ENCODE measurements at places on chromosomes 12 and 14.

DNA sequence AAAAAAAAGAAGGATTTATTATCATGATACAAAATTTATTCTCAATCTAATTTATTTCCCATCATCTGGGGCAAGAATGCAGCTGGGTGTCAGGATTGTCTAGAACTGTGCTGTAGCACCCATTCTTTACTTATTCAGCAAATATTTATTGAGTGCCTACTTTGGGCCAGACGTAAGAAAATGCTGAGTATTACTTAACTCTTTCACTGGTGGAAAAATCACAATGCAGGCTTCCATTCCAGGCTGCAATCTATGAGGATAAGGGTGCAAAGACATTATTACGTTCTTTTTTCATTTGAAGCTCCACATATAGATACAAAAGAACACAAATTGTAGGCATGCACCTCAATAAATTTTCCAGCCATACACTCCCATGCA is 86.0 kb upstream of the CDKN3 start:
- DNase-seq: no peak

GRCh38 chr14:71469643-71470335 is 462.4 kb upstream of the RGS6 start:
- no peak for DNase-seq

- DNase-seq: no peak
These were observed 15.4 kb downstream of the ULK1 start for GRCh38 chr12:131909752-131910219.

GRCh38 chr14:88026890-88027289 is 22.0 kb downstream of the GPR65 start:
- peak; percentile 23 for DNase-seq

- DNase-seq: peak; percentile 68
These were observed 9.4 kb downstream of the ASPG start for GRCh38 chr14:104094709-104095425.

DNA sequence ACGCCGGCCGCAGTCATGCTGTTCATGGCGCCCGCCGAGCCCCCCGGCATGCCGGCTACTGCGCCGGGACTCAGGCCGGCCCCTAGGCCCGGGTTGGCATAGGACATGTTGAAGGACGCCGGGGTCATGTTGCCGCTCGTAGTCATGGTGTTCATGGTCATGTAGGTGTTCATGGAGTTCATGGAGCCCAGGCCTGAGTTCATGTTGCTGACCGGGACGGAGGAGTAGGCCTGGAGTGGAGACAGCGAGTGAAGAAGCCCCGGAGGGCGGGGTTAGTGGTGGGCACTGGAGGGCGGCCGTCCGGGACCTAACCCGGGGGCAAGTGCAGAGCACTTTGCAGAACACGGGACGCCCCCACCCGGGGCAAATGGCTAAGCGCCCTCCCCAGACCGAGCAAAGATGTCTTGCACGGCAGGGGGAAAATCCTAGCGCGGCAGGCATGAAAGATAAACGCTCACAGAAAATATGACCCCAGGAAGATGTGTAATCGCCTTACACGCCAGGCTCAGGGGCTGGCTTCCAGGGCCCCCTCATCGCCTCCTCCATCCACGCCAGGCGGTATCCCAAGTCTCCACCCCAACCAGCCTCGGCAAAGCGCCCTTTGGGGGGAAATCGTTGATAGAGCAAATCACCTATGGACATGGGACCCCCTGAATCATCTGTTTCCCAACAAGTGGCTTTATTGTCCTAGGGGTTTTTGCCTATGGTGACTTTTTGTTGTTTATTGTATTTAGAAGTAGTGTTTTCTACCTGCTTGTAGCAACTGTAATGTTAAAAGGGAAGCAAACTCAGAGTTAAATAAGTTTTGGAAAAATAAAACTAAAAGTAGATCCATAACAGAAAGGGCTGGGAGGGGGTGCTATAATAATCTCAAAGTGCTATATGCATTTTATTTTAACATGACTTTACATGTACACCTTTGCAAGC is 2.3 kb downstream of the FOXA1 start:
- peak; percentile 9 for DNase-seq

- DNase-seq: no peak
These were observed 35.9 kb downstream of the DAAM1 start for GRCh38 chr14:59224341-59224740.

DNA sequence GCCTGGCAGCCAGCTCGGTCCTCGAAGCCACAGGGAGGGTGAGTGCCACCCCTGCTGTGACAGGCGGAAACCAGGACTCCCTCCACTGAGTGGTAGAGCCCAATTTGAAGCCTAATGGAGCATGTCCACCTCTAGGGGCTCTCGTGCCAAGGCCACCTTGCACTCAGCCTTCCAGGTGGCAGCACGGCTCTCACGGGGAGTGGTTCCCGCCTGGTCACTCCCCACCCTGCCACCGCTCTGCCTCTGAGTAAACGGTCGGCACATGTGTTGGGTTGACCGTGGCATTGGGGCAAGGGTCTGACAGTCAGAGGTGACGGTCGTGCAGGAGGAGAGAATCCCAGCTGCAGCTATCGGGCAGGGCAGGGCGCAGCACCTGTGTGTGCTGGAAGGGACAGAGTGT is 34.8 kb downstream of the IL31 start:
- no peak for DNase-seq

- DNase-seq: no peak
These were observed 8.9 kb upstream of the AMN1 start for GRCh38 chr12:31737763-31738162.

- no peak for DNase-seq
These were observed 217.5 kb upstream of the PPFIA2 start for GRCh38 chr12:81976661-81977060.

DNA sequence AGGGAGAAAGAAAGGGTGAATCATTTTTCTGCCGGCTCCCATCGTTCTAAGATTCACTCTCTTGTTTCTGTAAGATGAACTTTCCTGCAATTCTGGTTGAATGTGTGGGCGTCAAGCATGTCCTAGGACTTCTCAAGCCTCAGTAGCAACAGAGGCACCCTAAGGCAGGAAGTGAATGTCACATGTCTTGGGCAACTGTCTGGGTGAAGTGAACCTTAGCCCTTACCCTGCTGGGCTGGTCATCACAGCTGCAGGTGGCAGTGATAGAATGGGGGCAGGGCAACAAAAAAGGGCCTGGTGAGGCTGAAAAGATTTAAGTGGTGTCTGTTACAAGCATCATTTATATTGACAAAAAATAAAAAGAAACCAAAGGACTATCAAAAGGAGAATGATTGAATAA is 45.9 kb upstream of the CAND1 start:
- no peak for DNase-seq

GRCh38 chr14:34539407-34540180 is at the start of gene EAPP:
Gene EAPP, minus strand, starts transcription at chr14:34539701. Its CDS starts 73 bp downstream, at chr14:34539628.
- DNase-seq: no peak

GRCh38 chr14:49992448-49992847 is 99.6 kb downstream of the ARF6 start:
- DNase-seq: no peak

DNA sequence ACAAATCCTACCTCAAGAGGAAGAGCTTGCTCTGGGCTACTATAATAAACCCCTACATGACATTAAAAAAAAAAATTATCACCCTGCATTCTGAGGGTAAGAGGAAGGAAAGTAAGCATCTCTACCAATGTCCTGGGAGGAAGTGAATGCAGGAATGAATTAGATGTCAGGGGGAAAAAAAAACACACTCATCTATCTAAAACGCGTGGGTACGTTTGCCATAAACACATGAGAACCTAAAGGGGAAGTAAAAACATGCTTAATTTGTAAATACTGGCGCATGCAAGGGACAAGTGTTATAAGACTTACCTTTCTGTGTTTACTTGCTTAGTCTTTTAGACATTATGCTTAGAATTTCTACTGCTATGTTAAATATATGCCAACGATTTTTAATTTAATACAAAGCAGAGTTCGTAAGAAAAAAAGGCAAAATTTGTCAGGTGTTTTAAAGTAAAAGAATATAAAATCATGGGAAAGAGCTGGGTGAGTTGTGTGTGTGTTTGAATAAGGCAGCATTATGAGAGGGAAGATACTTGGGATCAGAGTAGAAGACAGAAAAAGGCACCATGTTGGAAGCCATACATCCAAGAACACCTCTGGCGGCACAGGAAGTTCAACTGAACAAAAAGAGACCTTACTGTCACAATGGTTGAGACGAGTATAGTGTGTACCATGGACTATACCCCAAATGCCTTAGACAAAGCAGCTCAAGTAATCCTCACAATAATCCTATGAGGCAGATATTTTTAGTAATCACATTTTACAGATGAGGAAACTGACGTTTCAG is 1.5 kb downstream of the TMED8 start:
- peak; percentile 38 for DNase-seq

DNA sequence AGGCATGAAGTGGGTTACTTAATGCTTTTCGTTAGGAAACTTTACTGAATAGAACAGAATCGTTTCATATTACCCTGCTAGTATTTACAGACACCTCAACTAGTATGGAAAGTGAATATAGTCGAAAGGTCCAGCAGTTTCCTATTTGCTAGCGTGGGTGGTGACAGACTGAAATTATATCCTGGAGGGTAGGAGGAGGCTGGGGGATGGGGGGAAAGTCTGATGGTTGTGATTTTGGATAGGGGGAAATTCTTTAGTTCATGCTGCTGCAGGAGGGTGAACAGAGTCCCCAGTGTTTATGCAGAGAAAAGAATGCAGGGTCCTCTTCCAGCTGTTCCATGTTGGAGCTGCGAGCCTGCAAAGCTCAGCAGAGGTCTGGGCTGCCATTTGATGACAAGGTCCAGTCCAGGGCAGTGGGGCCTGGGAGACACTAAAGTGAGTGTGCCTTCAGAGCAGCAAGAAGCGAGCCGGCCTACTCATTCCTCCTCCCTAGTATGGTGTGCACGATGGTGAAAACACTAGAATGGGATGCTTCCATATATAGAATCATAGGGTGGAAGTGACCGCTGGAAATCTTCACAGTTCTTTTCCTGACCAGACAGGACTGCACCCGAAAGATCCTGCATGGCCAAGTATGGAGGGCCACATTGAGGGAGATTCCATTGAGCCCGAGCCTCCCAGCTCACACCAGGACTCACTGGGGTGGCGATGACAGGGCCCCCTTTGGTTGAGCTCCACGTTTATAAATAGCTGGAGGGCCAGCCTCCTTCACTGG is 2.1 kb downstream of the SAMD4A start:
- no peak for DNase-seq

- DNase-seq: peak; percentile 82
These were observed 55.8 kb downstream of the SRRM4 start for GRCh38 chr12:119036878-119037825.

DNA sequence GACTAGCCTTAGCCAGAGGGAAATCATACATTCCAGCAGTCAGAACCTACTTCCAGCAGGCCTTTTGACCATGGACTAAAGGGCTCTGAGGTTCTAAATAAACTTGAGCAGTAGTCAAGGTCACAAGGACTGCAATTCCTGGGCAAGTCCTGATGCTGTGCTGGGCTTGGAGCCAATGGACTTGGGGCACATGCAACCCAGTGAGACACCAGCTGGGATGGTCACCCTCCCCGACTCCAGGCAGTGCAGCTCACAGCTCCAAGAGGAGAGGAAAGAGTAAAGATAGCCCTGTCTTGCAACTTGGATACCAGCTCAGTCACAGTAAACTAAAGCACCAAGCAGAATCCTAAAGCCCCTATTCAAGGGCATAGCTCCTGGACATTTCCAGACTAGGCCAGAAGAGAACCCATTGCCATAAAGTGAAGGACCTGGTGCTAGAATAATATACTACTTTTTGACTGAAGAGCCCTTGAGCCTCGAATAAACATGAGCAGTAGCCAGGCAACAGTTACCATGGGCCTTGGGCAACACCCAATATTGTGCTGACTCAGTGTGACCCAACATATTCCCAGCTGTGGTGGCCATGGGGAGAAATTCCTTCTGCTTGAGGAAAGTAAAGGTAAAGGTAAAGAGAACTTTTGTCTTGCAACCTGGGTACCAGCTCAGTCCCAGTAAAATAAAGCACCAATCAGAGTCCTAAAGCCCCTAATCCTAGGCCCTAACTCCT is 226.2 kb upstream of the CLEC14A start:
- DNase-seq: no peak

DNA sequence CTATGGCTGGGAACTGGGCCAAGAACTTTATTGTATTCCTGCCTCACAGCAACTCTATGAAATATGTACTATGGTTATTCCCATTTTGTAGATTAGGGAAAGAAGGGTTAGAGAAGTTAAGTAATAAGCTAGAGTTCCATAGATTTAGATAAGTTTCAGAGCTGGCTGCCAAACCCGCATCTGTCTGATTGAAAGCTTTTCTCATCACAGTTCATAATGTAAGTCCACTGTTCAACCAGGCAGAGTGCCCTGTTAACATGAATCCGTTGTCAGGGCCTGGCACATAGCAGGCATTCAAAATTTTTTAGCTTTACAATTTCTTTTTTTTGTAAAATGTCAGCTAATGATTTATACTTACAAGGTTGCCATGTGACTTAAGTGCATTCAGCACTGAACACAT is 467.3 kb downstream of the NRXN3 start:
- no peak for DNase-seq

GRCh38 chr12:22100958-22101748 is 55.1 kb downstream of the CMAS start:
- peak; percentile 63 for DNase-seq

GRCh38 chr14:30484201-30484600 is 74.8 kb upstream of the G2E3 start:
- no peak for DNase-seq

- no peak for DNase-seq
These were observed 489.8 kb downstream of the EGLN3 start for GRCh38 chr14:33461036-33461435.

GRCh38 chr14:102140750-102141145 is 1.1 kb downstream of the WDR20 start:
- peak; percentile 44 for DNase-seq

DNA sequence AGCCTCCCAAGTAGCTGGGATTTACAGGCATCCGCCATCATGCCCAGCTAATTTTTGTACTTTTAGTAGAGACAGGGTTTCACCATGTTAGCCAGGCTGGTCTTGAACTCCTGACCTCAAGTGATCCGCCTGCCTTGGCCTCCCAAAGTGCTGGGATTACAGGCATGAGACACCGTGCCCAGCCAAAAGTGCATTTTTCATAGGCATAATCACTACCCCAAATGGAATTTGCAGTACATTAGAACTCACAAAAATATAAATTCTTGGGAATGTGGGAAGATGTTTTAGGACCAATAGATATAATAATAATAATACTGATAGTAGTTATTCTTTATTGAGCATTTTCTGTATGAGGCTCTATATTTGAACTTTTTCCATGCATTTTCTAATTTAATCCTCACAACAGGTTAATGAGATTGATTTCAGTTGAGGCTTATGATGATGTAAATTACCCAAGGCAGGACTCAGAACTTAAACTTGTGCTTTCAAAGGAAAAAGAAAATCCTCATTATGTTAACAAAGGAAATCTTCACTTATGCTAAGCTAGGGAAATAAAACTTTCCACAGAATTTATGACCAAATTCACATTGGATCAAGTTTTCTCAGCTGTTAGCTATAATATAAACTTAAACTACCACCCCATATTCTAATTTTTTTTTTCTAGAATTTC is 121.6 kb downstream of the SRGAP1 start:
- no peak for DNase-seq

Measured in NCI-H82 (cell line).